ENCODE measurements at places on chromosomes 1 and 21.

- no peak for DNase-seq
Measured at GRCh38 chr1:172398193-172398592, 22.3 kb upstream of the C1orf105 start.

DNA sequence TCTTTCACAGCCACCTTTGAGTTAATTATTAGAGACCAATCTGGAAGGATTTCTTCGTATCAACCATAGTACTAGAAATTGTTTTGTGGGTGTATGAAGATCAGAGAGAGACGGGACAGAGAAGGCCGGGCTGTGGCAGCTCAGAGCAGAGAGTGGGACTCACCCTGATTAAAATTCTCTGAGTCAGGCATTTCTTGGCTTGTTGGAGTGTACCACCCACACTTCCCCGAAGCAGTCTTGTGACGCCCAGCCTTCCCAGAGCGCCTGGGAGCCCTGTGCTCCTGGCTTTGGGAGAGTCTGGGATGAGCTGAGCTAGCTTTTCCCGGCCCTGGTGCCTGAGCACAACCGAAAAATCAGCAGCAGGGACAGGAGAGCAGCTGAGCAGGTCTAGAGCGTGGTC, 19.4 kb downstream of the PLEKHM2 start:
- no peak for DNase-seq

DNA sequence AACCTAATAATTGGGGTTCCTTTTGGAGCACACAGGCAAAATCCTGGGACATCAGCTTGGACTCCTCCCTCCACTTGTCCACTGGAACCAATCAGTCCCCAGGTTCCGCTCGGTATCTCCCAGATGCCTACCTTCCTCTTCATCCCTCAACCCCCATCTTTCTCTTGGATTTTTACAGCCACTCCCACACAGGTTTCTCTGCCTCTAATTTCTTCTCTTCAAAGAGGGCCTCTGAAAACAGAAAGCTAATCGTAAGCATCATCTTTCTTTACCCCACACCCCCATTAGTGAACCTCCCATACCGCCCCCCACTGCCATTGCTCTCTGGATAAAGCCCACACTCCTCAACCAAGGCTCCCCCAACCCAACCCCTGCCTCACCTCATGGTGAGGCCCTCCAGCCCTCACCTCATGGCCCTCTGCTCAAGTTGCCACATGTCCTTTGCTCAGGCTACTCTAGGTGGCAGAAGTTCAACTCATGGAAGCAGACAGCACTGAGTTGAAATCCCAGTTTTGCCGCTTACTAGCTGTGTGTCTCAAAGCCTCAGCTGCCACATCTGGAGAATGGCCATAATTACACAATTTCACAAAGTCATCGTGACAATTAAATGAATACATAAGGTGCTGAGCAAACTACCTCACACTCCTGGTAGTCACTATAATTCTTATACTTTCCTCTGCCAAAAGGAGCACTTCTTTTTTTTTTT, 18.1 kb upstream of the WASF2 start:
- no peak for DNase-seq

DNA sequence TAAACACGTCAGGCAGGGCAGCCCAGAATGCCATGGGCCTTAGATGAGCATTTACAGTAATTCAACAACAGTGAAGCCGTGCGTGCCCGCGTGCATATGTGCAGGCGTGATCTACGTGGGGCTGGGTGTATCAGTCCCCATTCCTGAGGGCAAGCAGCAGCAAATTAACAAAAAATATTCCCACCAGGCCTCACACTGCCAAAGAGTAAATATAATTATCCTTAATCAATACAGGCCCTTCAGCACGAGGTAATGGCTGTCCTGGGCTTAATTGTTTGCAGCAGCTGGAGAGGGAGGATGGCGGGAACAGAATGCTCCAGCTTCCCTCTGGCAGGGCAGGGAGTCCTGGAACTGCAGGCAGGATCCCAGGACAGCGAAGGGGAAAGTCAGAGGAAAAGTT, 91.8 kb downstream of the DDX20 start:
- DNase-seq, result no peak

All from stimulated activated naive CD8-positive, alpha-beta T cell treated with anti-CD3 and anti-CD28 coated beads, Interleukin-15, Interleukin-2, amounts not matched to agents 100 U/mL and 50 U/mL, for 24 hours (primary cell).